ENCODE measurements at places on chromosomes 7 and 10.

- DNase-seq = no peak
Measured at GRCh38 chr10:42836771-42837468, 54.3 kb downstream of the BMS1 start.

GRCh38 chr10:27240212-27241009, at the start of gene ACBD5:
ACBD5 (minus strand) TSS chr10:27240797; CDS start chr10:27240688, 109 bp downstream.
- DNase-seq = peak; percentile 79

GRCh38 chr10:84256510-84257342, 11.9 kb downstream of the RGR start:
- DNase-seq = peak; percentile 7

- DNase-seq = no peak
Measured at GRCh38 chr10:133471300-133472109, 17.8 kb downstream of the SCART1 start.

DNA sequence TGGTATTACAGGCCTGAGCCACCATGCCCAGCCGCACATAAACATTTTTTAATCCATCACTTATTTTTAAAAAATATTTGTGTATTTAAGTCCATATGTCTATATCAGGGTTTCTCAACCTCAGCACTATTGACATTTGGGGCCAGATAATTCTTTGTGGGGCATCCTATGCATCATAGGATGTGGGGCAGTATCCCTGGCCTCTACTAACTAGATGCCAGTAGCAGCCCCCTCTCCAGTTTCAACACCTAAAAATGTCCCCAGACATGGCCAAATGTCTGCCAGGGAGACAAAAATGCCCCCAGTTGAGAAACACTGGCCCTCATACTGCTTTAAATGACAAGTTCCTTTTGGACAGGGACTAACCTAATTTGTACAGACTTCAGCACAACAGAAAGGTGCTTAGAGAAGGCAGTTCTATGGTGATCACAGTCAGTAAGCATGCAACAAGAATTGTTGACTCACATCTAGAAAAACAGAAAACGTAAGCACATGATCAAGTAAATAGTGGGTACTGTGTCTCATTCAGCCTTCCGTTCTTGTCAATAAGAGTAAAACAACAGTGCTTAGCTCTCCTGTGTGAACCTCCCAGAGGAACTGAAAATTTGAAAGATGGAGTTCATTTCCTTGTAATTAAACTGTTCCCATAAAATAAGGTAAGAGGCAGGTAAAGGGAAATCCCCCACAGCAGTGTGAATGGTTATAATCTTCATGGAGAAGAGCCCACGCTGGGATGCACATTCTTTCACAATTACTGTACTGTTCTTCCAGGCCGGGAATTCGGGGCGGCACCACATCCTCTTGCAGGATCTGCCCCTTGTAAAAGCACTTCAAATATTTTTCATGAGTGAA, 17.3 kb upstream of the ADRB1 start:
- DNase-seq = no peak

DNA sequence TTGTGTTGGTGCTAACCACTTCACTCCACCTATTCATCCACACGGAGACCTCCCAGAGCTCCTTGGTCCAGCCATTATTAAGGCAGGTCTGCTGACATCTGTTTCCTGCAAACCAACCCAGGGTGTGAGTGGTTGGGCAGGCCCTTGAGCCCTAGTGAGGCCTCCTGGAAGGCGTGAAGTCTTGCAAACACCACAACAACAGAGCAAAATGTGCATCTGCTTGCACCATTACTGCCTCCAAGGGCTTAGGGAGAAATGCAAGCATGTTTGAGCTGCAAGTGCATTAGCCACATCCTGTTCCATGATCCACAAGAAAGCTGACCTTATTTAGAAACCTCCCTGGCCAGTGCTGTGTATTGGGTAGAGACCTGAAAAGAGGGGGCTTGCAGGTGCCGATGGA, 325.5 kb downstream of the GRID1 start:
- DNase-seq = no peak

DNA sequence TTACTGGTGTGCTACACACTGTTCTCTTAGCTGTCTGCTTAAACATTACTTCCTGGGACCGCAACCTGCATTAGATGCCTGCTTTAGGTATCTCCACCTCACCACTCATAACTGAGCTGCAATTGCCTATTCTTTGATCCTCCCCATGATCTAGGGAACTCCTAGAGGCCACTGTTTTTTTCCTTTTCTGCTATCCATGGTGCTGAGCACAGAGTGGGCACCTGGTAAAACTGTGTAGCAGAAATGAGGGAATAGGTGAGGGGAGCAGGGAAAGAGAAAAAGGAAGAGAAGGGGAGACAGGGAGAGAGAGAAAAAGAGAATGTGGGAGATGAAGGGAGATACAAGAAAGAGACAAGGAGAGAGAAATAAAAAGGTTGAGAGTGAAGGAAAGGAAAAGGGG, 434.9 kb downstream of the ADRA2A start:
- DNase-seq = no peak

DNA sequence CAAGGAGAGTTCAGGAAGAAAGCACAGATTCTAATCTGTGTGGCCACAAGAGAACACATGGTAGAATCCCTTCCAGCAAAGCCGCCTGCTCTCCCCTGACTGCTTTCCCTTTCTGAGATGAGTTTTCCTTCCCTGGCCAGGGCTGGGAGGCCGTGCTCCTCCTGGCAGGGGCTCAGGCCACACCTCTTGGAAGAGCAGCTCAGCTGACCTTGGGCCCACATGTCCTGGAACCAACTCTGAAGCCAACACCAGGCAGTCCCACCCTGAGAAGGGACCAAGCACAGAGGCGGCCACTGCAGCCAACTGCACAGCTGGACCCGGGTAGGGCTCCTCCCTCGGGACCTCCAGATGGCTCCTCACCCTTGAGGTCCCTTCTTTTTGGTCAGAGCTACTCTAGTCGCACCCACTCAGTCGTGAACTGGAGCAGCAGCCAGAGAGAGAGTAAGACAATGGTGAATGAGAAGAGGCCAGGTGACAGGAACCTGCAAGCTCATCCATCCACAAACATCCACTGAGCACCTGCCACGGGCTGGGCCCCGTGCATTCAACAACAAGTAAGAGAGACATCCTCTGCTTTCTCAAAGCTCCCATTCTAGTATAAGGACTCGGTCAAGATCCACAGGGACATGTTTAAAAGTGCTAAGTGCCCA, 40.3 kb downstream of the FAM53B start:
- DNase-seq = no peak

GRCh38 chr7:20541608-20542349, 73.7 kb upstream of the ABCB5 start:
- DNase-seq = no peak

DNA sequence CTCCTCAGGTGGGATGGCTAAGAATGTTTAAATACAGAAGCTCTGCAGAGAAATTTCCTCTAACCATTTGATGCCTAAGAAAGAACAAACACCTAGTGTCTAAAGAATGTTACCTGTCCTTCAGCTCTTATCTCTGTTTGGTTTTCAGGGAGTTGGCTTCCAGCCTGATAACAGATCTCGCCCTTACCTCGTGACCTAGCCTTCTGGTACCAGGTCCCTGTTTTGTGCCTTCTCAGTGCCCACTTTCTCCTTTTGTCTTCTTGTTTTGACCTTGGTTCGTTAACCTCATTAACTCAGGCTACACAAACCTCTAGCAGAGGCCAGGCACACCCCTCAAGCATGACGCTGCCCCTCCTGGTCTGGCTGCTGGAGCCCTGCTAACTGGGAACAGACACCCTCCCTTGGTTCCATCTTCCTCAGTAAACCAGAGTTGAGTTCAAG, 16.1 kb upstream of the RAB11FIP2 start:
- no peak for DNase-seq

DNA sequence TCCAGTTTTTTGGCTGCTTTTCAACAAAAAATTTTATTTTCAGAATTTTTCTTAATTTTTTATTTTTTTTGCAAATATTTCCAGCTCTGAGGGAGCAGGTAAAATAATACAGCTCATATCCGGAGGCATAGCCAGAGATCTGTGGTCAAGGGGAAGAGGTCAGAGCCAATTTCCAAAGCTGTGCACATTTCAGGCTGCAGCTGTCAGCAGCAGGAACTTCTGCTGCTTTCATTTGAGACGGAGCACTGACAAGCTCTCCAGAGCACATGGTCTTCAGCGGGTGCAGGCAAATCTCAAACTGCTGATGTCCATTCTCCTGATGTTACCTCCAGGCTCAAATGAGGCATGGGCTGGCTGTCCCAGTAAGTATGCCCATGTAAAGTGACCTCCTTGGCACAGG, 31.1 kb downstream of the SLC26A4 start:
- DNase-seq = peak; percentile 28
